ENCODE measurements at places on chromosomes 7 and 10.
A peak's percentile ranks its signal among the peaks of the same experiment; 100 is the strongest.

- DNase-seq = peak; percentile 36
Observed at GRCh38 chr10:22611425-22612115, 102.8 kb downstream of the PIP4K2A start.

GRCh38 chr7:30329716-30330115 is 45.3 kb downstream of the ZNRF2 start:
- DNase-seq = no peak

- DNase-seq = no peak
Observed at GRCh38 chr10:5106553-5106952, 12.3 kb downstream of the AKR1C3 start.

DNA sequence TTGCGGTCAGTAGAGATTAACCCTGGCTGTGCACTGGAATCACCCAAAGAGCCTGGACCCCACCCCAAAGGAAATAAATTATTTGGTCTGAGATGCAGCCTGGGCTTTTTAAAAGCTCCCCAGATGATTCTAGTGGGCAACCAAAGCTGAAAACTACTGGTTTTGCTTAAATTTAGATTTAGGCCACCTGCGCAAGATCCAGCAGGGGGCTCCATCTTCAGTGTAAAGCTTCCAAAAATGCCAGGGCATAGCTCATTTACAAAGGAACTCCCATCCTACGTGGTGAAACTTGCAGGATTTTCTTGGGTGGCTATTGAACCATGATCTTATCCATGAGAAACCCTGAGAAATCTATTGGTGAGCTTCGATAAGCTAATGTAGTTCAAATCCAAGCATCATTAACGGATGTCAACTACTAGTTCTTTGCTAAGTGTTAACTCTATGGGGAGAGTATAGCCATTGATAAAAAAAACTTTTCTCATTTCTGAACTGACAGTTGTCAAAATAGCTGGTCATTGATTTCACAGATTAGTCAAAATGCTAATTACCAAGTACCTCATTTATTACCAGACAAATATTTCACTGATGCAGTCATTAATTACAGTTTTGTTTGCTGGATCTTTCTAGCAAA is 315.3 kb downstream of the LHFPL3 start:
- no peak for DNase-seq

GRCh38 chr7:86814661-86815379 is 171.1 kb downstream of the GRM3 start:
- no peak for DNase-seq

- DNase-seq = no peak
Observed at GRCh38 chr7:148289630-148290029, 300.9 kb upstream of the C7orf33 start.

DNA sequence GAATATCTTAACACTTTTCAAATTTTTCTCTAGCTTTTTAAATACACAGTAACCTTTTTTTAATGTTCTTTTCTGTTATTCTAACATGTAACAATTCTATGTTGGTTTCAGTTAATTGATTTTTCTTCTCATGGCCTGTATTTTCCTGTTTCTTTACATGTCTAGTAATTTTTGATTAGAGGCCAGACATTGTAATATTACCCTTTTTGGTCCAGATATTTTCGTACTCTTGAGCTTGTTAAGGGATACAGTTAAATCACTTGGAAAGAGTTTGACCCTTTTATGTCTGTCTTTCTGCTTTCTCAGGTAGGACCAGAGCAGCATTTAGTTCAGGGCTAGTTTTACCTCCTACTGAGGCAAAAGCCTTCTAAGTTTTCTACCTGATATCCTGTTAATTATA is 45.0 kb downstream of the BICC1 start:
- no peak for DNase-seq

- no peak for DNase-seq
Observed at GRCh38 chr7:127967281-127967680, 64.0 kb downstream of the LRRC4 start.

DNA sequence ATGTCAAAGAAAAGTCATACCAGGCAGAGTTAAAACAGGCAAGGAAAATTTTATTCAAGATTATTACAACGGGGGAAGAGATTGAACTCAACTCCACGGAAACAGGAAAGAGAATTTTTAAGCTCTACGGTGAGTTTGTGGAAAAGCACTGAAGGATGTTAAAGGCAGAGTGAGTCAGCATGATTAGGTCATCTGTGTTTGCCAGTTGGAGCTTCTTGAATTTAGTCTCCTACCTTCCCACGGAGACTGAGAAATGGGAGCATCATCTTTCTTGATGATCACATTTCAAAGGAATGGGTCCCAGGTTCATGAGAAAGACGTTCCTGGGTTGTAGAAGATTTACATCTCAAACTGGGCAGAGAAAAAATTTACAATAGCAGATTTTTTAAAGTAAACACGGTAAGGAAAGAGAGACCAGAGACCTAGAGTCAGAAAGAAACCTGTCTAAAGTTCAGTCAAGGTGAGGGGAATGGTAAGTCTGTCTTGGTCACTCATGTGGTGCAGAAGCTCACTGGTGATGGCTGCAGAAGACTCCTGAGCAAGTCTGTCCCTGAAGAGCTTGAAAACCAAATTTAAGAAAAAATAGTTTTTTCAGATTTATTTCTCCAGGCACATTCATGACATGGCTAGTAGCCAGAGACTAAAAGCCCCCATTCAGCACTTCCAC is 516.9 kb upstream of the LRRN3 start:
- DNase-seq = no peak

- no peak for DNase-seq
Observed at GRCh38 chr7:132941428-132941827, 140.5 kb downstream of the CHCHD3 start.

GRCh38 chr10:96244354-96244753 is 27.0 kb downstream of the BLNK start:
- DNase-seq = no peak

DNA sequence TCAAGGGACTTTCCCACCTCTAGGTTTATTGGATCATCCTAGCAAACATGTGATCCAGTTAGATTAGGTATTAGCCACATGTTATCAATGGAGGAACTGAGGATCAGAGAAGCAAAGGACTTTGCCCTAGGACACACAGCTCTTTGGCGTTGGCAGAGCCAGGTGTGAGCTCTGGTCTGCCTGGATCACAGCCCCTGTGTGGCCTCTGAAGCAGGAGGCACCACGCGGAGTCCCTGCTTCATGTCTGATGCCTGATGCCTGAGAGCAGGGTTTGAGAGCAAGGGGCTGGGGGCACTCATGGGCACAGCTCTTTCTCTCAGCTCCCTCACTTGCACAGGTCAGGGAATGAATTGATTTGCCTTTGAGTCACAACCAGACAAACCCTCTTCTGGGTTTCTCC is 64.7 kb upstream of the CTBP2 start:
- no peak for DNase-seq

GRCh38 chr10:77872151-77872946 is 54.2 kb downstream of the DLG5 start:
- DNase-seq = no peak

DNA sequence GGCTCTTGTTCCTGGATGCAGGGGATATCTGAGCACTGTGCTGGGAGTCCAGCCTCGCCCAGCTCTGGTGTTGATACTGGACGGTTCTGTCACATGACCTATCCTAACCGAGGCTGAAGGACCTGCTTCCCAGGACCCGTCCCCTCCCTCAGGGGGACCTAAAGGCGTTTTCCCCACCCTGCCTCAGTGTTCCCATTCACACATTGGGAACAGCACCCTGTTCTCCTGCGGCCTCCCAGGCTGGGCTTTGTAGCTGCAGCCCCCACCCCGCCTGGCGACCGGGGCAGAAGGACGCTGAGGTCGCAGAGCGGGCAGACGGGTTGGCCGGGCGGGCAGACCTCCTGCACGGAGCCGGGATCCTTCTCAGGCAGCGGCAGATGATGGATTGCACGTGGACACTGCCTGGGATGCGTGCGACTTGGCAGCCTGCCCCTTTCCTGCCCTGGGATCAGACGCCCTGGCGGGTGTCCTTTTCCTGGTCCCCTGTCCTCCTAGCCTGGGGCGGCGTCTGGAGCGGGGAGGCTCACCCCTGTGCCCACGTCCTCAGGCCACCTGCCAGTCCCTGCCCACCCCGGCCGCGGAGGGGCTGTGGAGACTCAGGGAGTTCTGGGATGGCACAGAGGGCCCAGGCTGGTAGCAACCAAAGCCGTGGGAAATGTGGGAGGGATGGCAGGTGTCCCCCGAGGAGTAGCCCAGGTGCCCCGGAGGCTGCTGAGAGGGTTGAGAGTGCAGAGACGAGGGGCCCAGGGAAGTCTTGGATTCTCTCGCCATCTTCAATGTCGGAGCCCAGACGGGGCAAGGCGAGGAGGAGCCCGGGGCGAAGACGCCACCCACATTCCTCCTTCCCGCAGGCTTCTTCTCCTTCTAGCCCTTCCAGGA is 17.2 kb upstream of the PSMG3 start:
- DNase-seq = no peak

DNA sequence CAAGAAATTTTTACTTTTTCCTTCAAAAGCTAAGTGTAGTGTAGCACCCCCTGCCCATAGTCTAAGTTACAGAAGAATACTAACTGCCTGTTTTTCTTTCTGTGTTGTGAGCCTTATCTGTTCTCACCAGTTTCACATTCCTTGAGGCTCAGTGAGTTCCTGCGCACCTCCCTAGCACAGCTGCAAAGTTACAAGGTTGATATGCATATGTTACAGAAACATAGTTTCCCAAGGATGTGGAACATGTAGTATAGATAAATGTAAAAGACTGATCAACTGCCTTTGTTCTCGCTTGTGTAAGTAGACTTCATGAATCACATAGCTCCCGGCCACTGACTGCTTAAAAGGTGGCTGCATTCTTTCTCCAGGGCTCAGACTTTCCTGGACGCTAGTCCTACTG is 6.7 kb upstream of the ZNF33B start:
- DNase-seq = no peak

GRCh38 chr7:37832194-37832593 is 16.2 kb upstream of the NME8 start:
- no peak for DNase-seq

DNA sequence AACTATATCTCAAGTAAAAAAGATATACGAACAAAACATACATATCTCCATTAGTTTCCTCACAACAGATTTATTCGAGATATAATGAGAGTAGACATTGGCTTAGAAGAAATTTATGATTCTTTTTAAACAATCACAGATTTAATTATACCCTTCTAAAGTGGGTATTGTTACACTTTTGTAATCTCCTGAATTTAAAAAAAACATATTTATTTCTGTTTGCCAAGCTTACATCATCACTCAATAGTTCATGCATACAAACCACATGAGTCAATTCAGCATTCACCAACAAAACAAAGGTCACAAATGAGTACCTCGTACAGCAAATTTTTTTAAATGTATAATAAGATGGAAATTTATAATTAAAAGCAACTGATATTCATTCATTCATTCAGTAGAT is 17.6 kb downstream of the LRRN3 start:
- DNase-seq = no peak

- no peak for DNase-seq
Observed at GRCh38 chr10:103776878-103777591, 78.3 kb downstream of the SH3PXD2A start.

- no peak for DNase-seq
Observed at GRCh38 chr10:11011984-11012383, 5.7 kb upstream of the CELF2 start.

- DNase-seq = no peak
Observed at GRCh38 chr10:28411648-28412047, 108.8 kb upstream of the MPP7 start.

- DNase-seq = no peak
Observed at GRCh38 chr7:14836571-14837189, 65.9 kb downstream of the DGKB start.

GRCh38 chr10:501596-501995 is 187.9 kb downstream of the DIP2C start:
- no peak for DNase-seq

- DNase-seq = no peak
Observed at GRCh38 chr10:111999205-111999914, 184.2 kb downstream of the GPAM start.

- DNase-seq = no peak
Observed at GRCh38 chr10:90418869-90419652, 438.8 kb downstream of the HTR7 start.

DNA sequence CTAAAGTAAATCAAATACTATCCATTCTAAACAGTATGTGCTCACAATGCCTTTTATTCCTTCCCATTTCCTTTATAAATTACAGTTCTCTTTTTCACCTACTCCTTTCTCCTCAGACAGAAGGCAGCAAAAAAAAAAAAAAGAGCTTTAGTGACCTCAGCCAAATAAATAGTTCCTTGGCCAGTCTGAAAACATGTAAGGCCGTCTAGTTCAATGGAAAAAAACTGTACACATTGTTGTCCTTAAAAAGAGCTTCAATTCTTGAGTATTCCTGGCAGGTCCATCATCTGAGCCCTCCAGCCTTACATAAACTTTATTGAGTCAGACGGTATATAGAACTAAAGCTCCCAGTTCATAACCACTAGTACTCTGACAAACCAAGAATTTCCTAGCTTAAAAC is 185.4 kb downstream of the CACNA2D1 start:
- no peak for DNase-seq

GRCh38 chr7:148882841-148883265 is 1.2 kb downstream of the EZH2 start:
- no peak for DNase-seq

DNA sequence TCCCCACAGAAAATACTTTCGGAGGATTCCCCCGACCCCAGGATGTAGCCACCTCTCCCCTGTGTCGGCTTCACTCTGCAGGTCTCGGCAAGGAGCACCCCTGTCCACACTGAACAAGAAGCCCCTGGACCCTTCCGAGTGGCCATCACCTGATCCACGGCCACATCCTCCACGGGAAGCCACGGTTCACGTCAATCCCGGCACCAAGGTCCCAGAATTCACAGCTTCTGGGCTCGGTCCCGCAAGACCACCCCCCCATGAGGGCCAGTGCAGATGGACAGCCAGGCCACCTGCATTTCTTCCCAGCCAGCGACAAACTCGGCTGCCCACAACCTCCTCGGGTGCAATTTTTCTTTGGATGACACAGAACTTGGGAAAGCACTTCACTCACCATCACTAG is 199.6 kb downstream of the PTPRN2 start:
- no peak for DNase-seq

GRCh38 chr10:78462726-78463228 is 429.1 kb downstream of the RPS24 start:
- no peak for DNase-seq

- DNase-seq = no peak
Observed at GRCh38 chr10:48556065-48556464, 48.8 kb downstream of the ARHGAP22 start.

GRCh38 chr7:142887282-142888015 is 1.9 kb upstream of the TRPV6 start:
- no peak for DNase-seq
